ENCODE measurements at places on chromosomes 7 and 10.
A peak's percentile ranks its signal among the peaks of the same experiment; 100 is the strongest.

GRCh38 chr10:98339799-98340198 lies 71.8 kb upstream of the LOXL4 start:
- DNase-seq: no peak

DNA sequence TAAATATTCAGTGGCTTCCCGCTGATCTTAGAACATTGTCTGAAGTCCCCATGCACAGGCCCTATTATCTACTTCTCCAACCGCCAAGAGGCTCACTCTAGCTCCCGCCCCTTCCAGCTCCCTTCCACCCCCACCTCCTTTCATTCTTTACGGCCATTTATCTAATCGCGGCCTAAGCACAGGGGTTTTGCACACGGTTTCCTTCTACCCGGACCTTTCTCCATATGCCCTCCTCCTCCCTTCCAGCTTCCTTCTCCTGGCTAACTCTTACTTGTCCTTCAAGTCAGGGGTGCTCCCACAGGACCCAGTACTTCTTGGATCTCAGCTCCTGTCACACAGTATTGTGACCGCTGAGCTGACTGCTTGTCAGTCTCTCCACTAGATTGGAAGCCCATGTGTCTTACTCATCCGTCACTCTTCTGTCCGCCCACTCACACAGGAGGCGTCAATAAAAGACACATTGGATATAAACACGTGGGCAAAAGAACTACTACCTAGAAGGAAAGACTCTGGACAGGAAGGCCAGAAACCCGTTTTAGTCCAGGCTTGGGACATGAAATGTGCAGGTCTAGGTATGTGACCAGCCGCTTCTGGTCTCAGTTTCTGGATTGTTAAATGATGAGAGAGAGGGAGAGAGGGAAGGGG lies 20.2 kb upstream of the HPS1 start:
- DNase-seq: no peak

- DNase-seq: no peak
Measured at GRCh38 chr7:15461576-15461975, 100.2 kb downstream of the AGMO start.

DNA sequence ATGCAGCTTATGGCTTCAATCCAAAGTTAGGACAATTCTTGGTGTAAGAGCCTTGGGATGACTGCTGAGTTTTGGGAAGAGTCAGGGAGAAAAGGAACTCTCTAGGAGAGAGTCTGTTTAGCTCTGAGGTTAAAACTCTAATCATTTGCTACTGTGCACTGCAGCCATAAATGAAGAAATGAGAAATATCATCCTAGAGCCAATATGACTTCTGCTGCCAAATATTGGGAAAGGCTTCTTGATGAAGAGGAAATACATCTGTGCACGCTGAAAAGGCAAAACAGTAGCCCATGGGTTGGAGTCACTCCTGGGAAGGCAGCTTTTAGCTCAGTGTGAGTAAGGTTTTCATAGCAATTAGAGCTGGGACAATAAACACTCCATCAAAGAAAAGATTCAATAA lies 308.8 kb downstream of the SFMBT2 start:
- no peak for DNase-seq

DNA sequence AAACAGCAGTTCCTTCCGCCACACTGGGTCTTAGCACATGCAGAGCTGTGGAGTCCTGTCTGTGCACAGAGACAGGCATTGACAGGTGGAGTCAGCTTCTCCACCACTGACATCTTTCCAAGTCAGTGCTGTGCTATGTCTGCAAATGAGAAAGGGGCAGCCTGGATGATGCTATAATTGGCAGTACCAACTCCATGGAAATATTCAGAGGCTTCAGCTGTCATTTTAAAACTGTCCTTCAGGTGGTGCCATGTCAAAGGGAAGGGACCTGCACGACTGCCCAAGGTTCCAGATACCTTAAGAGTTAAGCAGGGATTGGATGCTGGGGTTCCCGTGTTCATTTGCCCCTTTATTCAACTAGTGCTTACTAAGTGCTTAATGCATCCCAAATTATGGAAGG lies 258.0 kb upstream of the PRKCQ start:
- DNase-seq: peak; percentile 3

DNA sequence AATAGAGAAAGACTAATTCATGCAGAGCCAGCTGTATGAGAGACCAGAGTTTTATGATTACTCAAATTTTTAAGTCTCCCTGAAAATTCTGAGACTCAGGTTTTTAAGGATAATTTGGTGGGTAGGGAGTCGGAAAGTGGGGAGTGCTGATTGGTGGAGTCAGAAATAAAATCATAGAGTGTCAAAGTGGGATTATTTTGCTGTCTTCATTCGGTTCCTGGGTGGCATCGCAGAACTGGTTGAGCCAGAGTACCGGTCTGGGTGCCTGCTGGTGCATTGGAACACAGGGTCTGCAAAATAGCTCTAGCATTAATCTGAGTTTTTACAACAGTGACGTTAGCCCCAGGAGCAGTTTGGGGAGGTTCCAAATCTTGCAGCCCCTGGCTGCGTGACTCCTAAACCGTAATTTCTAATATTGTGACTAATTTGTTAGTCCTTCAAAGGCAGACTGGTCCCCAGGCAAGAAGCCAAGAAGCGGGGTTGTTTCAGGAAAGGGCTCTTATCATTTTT lies 32.4 kb downstream of the GPRIN2 start:
- DNase-seq: no peak

DNA sequence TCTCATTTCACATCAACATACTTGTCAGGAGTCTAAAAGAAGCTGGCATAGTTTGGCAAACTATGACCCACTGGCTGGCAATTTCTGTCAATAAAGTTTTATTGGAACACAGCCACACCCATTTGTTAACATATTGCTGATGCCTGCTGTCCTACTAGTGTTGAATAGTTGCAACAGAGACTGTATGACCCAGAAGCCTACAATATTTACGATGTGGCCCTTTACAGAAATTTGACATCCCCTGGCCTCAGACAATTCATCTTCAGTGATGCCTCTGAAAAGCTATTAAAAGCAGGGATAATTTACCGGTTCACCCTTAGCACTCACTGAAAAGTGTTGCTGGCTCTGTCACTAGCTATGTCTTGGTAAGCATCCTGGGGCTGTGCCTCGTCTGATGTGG lies 155.2 kb downstream of the ARID5B start:
- DNase-seq: no peak

GRCh38 chr10:88103576-88103975 lies 240.2 kb downstream of the PTEN start:
- DNase-seq: no peak

DNA sequence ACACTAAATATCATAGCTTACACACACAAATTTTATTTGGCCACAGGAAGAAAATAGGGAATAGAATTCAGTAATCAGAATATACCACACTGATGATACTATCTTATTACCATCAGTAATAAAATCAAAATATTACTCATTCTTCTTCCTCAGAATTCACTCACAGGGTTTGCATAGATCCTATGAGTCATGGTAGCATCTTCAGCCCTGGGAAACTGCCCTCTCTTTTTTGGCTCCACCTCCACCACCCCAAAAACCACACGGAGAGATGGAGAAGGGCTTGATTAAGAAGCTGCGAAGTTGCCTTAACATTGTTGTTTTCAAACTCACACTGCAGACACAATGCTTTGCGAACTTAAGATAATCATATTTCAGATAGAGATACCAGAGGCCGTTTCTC lies 154.1 kb upstream of the AHR start:
- DNase-seq: no peak

Measured in HL-60 (cell line).